ENCODE measurements at places on chromosomes 4 and X.

GRCh38 chr4:3077796-3078195 is 3.3 kb downstream of the HTT start:
- H3K4me1 ChIP-seq, result peaks cover 47% of the 10 kb centered on the region
- no peak for DNase-seq
- peak overlapping the region; percentile 39 for H3K27ac ChIP-seq
- peaks cover 14% of the 10 kb centered on the region for H3K36me3 ChIP-seq
- H3K27me3 ChIP-seq, result peaks cover 3% of the 10 kb centered on the region
- H3K4me3 ChIP-seq, result no peak overlapping the region

- H3K36me3 ChIP-seq, result peaks cover 3% of the 10 kb centered on the region
- no peak for DNase-seq
- H3K4me1 ChIP-seq, result no peaks in the 10 kb centered on the region
- peaks cover 3% of the 10 kb centered on the region for H3K27me3 ChIP-seq
- no peak overlapping the region for H3K27ac ChIP-seq
- H3K4me3 ChIP-seq, result no peak overlapping the region
Observed at GRCh38 chr4:81526706-81527105, 55.0 kb upstream of the RASGEF1B start.

- no peaks in the 10 kb centered on the region for H3K36me3 ChIP-seq
- H3K27me3 ChIP-seq, result no peaks in the 10 kb centered on the region
- H3K4me1 ChIP-seq, result no peaks in the 10 kb centered on the region
- no peak overlapping the region for H3K4me3 ChIP-seq
- no peak overlapping the region for H3K27ac ChIP-seq
Observed at GRCh38 chrX:110146521-110146920, 143.6 kb downstream of the TMEM164 start.

- H3K4me1 ChIP-seq, result no peaks in the 10 kb centered on the region
- no peak for DNase-seq
- H3K27ac ChIP-seq, result no peak overlapping the region
- H3K36me3 ChIP-seq, result no peaks in the 10 kb centered on the region
- H3K27me3 ChIP-seq, result no peaks in the 10 kb centered on the region
Observed at GRCh38 chrX:143296521-143296920, 220.8 kb downstream of the SPANXN3 start.

DNA sequence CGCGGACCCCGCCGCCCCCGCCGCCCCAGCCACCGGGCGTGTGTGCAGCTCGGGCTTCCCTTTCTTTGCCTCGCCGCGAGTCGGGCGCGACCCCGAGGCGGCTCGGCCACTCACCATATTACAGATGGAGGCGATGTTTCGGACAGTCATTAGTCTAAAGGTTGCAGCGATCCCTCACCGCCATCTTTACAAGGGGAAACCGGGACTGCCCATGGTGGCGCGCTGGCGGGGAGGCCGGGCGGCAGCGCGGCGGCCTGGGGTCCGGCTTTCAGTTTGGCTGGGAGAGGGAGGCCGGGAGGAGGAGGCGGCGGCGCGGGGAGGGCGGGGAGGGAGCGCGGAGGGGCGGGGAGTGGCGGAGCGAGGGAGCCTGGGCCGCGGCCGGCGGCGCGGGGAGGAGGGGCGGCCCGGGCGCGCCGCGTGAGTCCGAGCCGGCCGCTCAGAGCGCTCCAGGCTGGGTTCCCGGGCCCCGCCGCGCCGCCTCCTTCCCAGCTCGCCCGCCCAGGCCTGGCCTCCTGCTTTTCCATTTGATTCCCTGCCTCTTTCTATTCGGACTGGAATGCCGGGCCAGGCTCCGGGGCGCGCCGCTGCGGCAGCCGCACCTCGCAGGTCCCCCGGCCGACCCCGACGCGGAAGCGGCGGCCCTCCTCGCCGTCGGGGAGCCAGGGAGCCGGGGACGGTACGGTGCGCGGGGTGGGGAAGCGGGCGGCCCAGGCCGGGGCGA is at the start of gene USP46:
TSS of gene USP46 (minus strand) at position 301 of the 721 bp plus-strand sequence. CDS start at position 150, 151 bp downstream.
- peaks cover 13% of the 10 kb centered on the region for H3K36me3 ChIP-seq
- H3K27me3 ChIP-seq, result peaks cover 46% of the 10 kb centered on the region
- DNase-seq, result peak; percentile 61

DNA sequence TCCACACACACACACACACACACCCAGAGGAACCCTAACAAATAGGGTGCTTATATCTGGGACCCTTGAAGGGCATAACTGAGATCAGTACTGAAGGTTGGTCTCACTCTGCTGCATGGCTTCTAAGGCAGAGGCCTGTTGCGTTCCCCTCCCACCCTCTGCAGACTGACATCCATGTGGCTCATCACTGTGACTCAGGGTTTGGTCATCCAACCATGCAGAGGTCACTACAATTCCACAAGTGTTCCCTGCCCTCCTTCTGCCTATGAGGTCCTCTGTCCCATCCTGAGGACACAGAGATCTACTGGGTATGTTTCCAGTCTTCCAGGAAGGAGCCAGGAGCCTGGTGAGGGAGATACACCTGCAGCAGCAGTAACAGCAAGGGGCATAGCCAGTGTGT is 55.8 kb downstream of the XAGE2 start:
- no peaks in the 10 kb centered on the region for H3K27me3 ChIP-seq
- no peak for DNase-seq
- no peak overlapping the region for H3K4me3 ChIP-seq
- no peaks in the 10 kb centered on the region for H3K4me1 ChIP-seq
- no peaks in the 10 kb centered on the region for H3K36me3 ChIP-seq

DNA sequence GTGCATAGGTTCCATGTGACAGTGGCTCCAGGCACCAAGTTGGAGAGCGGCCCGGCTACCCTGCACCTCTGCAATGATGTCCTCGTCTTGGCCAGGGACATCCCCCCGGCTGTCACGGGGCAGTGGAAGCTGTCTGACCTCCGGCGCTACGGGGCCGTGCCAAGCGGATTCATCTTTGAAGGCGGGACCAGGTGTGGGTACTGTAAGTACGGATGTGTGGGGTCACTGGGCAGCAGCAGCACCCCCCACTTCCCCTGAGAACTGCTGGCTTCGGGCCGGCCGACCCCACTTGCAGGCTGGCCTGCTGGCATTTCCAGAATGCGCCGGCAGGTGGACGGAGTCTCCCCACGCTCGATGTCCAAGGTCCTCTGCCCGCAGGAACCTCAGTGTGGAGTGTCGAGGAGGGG is 13.2 kb downstream of the DOK7 start:
- no peaks in the 10 kb centered on the region for H3K4me1 ChIP-seq
- peaks cover 12% of the 10 kb centered on the region for H3K27me3 ChIP-seq
- no peaks in the 10 kb centered on the region for H3K36me3 ChIP-seq
- H3K27ac ChIP-seq, result no peak overlapping the region
- no peak overlapping the region for H3K4me3 ChIP-seq

GRCh38 chrX:45768666-45769236 is 568.1 kb upstream of the DIPK2B start:
- H3K4me1 ChIP-seq, result peaks cover 60% of the 10 kb centered on the region
- no peaks in the 10 kb centered on the region for H3K27me3 ChIP-seq
- DNase-seq, result no peak

DNA sequence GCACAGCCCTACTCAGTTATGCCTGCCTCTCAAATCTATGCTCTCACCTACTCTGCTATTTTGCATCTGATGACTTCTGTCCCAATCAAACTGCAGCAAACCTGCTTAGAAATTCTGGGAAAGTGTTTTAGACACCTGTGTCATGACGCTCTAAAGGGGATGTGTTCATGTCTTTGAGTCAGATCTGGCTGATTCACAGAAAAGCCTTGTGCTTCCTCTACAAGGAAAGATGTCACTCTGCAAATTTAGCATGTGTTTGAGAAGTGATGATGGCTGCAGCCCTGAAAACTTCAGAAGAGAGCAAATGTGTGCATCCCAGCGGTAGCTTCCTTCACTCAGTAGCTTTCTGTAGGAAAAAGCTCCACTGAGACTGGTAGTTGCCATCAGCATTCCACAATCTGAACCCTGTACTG is 235.4 kb downstream of the MGST2 start:
- H3K4me1 ChIP-seq, result peaks cover 34% of the 10 kb centered on the region
- DNase-seq, result peak; percentile 21
- H3K27me3 ChIP-seq, result no peaks in the 10 kb centered on the region
- H3K27ac ChIP-seq, result no peak overlapping the region

DNA sequence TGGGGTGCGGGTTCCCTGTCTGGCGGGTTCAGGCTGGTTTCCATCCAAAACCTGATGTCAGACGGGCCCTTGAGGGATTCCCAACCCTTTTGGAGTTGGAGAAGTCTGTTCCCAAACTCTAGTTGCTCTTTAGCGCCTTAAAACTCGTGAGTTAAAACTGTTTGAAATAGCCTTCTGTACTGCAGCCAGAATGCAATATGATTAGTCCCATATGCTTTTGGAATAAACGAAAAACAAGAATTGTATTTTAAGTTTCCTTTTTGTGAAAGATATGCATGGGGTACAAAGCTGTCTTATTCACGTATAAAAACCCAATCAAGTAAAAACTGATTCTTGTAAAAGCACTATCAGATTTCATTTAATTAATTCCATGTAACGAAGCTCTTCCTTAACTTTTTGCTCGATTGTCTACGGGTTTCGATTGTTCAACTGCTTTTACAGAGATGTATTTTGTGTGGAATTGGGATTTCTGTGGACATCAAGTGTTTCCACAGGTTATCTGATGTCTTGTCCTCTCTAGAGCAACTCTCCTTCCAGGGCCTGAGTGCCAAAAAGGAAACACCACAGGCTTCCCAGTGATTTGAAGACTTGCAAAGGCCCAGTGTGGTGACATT is 49.5 kb downstream of the CLDN34 start:
- no peak for DNase-seq
- H3K4me3 ChIP-seq, result peak overlapping the region; percentile 36
- peaks cover 26% of the 10 kb centered on the region for H3K4me1 ChIP-seq

GRCh38 chrX:119194621-119195020 is 41.5 kb upstream of the PGRMC1 start:
- no peaks in the 10 kb centered on the region for H3K36me3 ChIP-seq
- H3K4me1 ChIP-seq, result peaks cover 3% of the 10 kb centered on the region
- no peaks in the 10 kb centered on the region for H3K27me3 ChIP-seq
- DNase-seq, result no peak
- H3K27ac ChIP-seq, result no peak overlapping the region

GRCh38 chrX:145532176-145532780 is 285.0 kb downstream of the SPANXN1 start:
- no peaks in the 10 kb centered on the region for H3K27me3 ChIP-seq
- no peaks in the 10 kb centered on the region for H3K4me1 ChIP-seq
- H3K27ac ChIP-seq, result no peak overlapping the region
- H3K4me3 ChIP-seq, result no peak overlapping the region

GRCh38 chr4:11805842-11806241 is 377.1 kb upstream of the HS3ST1 start:
- H3K27me3 ChIP-seq, result no peaks in the 10 kb centered on the region
- H3K27ac ChIP-seq, result no peak overlapping the region
- no peak for DNase-seq
- H3K4me3 ChIP-seq, result no peak overlapping the region

DNA sequence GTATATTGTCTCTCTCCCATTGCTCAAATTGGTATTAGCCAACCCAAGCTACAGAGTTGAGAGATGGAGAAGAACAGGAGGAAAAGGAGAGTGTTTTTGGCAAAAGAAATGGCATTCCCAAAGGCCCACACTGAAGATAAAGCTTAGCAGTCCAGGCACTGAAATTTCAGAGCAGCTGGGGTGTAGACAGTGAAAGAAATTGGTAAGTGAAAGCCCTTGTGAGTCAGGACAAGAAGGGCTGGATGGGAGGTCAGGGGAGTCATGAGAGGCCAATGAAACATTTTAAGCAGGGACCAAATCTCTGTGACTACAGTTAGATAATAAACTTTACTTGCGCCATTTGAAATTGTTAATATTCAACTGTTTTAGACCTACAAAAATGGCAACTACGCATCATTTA is 177.7 kb downstream of the ADAMTS3 start:
- H3K36me3 ChIP-seq, result no peaks in the 10 kb centered on the region
- no peaks in the 10 kb centered on the region for H3K4me1 ChIP-seq
- no peak overlapping the region for H3K27ac ChIP-seq

GRCh38 chr4:39433878-39434492 is 24.7 kb downstream of the RPL9 start:
- no peaks in the 10 kb centered on the region for H3K36me3 ChIP-seq
- H3K27me3 ChIP-seq, result peaks cover 15% of the 10 kb centered on the region
- no peak overlapping the region for H3K27ac ChIP-seq
- DNase-seq, result no peak

GRCh38 chrX:154321594-154321993 is 26.0 kb downstream of the TKTL1 start:
- H3K27me3 ChIP-seq, result peaks cover 17% of the 10 kb centered on the region
- H3K4me1 ChIP-seq, result peaks cover 55% of the 10 kb centered on the region
- no peaks in the 10 kb centered on the region for H3K36me3 ChIP-seq
- DNase-seq, result peak; percentile 35
- no peak overlapping the region for H3K4me3 ChIP-seq

DNA sequence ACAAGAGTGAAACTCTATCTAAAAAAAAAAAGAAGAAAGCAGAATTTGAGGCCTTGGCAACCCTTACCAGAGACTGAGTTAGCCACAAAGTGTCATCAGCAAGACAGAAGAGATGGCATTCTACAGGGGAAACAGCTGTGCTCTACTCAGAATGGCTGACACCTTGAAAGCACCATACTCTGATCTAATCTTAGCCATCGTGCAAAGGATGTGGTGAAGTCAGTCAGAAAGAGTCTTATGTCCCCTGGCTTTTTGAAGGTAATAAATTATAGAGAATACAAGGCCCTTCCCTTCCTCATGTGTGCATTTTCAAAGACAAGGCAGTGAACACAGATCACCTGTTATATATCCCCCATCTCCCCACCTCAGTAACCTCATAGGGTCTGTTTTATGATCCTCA is 13.2 kb downstream of the CLNK start:
- no peak overlapping the region for H3K4me3 ChIP-seq
- H3K4me1 ChIP-seq, result peaks cover 46% of the 10 kb centered on the region
- peaks cover 14% of the 10 kb centered on the region for H3K27me3 ChIP-seq
- H3K36me3 ChIP-seq, result peaks cover 3% of the 10 kb centered on the region
- DNase-seq, result peak; percentile 57

- H3K27me3 ChIP-seq, result no peaks in the 10 kb centered on the region
- H3K36me3 ChIP-seq, result no peaks in the 10 kb centered on the region
- no peak for DNase-seq
- no peak overlapping the region for H3K27ac ChIP-seq
- no peaks in the 10 kb centered on the region for H3K4me1 ChIP-seq
Observed at GRCh38 chrX:69019073-69019890, 146.0 kb downstream of the PJA1 start.

GRCh38 chrX:41002026-41002425 is 83.2 kb upstream of the USP9X start:
- no peak overlapping the region for H3K4me3 ChIP-seq
- peaks cover 9% of the 10 kb centered on the region for H3K4me1 ChIP-seq
- H3K36me3 ChIP-seq, result no peaks in the 10 kb centered on the region
- DNase-seq, result no peak
- no peak overlapping the region for H3K27ac ChIP-seq

GRCh38 chr4:125832161-125832560 is 517.4 kb downstream of the FAT4 start:
- DNase-seq, result no peak
- H3K36me3 ChIP-seq, result no peaks in the 10 kb centered on the region
- H3K4me1 ChIP-seq, result no peaks in the 10 kb centered on the region
- H3K27ac ChIP-seq, result no peak overlapping the region
